Renal cortical epithelial cell (primary cell): ENCODE measurements at places on chromosomes 12 and 14. TPM values are rescaled to one million over a fixed set of nuclear protein-coding genes. Genes with fewer than 3 reads are reported as not detected.
A peak's percentile ranks its signal among the peaks of the same experiment; 100 is the strongest.

GRCh38 chr14:31286456-31287293 lies 79.1 kb upstream of the HECTD1 start:
- DNase-seq: no peak

GRCh38 chr12:57488402-57489156 lies 711 bp downstream of the MARS1 start:
- no peak for DNase-seq

DNA sequence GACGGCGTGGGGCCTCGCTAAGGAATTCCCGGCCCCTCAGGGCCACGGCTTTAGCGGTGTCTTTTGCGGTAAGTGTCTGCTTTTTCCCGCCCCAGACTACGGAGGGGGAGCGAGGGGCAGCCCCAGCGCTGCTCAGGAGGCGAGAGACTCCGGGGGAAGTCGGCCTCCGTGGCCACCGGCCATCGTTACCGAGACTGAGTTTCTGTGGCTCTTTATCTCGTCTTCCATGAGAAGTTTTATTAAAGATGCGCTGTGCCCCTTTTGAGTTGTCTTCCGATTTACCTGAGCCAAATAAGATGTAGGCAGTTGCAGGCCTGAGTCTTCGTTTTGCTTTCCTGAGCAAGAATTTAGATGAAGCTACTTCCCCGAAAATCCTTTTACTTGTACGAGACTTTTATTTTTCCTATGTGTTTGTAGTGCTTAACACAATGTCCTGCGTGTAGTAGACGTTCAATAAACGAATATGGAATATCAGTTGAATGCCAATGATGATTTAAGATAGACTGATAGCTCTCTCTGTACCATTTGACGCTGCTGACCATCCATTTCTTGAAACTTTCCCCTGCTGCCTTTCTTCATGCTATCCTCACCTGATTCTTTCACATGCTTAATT lies 462 bp downstream of the SRP54 start:
- DNase-seq: no peak

The GATC gene
- total RNA-seq: 30.9 and 32.0 TPM in 2 replicates

- peak; percentile 61 for DNase-seq
Observed at GRCh38 chr12:63888908-63889635, 44.6 kb downstream of the SRGAP1 start.

The SYNDIG1L gene
- total RNA-seq: not detected in 2 replicates

- no peak for DNase-seq
Observed at GRCh38 chr12:56160193-56160763, 2.1 kb downstream of the MYL6 start.

DNA sequence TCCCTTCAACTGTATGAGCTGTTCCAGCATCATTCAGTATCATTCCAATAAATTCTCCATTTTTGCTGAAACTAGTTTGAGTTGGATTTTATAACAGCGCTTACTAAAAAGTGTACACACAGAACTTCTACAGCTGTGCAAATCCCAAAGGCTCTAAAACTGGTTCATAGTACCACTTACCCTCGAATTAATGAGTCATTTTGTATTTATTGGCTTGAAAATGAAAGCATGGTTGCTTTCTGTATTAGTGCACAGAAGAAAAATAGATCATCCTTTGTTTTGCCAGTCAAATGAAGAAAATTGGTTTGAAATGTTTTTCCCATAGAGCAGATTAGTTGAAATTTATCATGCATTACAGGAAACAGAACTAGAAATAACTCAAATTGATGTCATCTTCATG lies 268.3 kb upstream of the CPNE8 start:
- DNase-seq: no peak

- peak; percentile 46 for DNase-seq
Observed at GRCh38 chr12:77372026-77372425, 306.7 kb upstream of the E2F7 start.

DNA sequence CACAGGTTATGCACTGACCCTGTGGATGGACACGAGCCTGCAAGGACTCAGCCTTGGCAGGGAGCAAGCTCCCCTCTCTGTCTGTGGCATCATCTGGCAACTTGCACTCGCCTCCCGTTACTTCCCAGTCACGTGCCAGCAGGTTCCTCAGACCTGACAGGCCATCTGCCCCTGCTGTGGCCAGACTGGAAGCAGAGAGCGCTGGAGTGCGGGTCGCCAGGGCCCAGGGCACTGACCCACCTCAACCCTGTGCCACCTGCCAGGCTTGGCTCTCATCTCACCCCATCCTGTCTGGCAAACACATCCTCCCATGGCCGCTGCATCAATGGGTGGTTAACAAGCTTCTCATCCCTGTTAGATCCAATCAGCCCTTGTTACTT lies 28.4 kb downstream of the SLC6A12 start:
- DNase-seq: no peak

DNA sequence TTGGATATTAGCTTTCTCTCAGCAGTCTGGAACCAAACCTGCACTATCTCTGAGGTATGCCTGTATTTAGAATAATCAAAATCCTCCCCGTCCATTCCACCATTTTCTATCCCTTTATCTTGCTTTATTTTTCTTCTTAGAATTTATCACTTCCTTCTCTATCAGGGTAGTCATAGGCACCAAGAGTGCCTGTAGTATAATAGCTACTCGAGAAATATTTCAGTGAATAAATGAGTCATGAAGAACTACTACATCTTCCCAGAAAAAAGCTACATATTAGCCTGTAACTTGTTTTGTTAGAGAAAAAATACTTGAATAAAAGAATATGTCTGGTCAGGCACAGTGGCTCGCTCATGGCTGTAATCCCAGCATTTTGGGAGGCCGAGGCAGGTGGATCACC lies 4.3 kb downstream of the SLC2A14 start:
- DNase-seq: peak; percentile 15

The GLI1 gene
- 0.50 TPM in 1 of 2 replicates, not detected in the other for total RNA-seq

DNA sequence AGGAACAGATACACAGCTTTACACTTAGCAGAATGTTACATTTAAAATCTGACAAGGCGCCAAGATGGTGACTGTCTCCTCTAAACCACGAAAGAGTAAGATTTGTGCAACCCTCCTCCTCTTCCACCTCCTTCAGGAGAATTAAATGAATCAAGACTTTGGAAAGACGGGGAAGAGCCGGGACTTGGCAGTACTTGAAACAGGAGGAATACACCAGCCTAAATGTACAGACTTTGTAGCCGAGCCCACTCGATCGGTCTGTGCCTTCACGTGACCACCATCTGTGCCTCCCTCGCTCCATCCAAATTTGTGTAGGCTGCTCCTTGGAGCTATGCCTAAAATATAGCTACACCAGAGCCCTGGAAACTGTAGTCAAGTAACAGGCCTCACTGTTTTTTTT lies 38.3 kb downstream of the SSPN start:
- DNase-seq: no peak

GRCh38 chr12:128969480-128970055 lies 116.3 kb downstream of the GLT1D1 start:
- no peak for DNase-seq

GRCh38 chr12:78455991-78456390 lies 408.6 kb upstream of the SYT1 start:
- no peak for DNase-seq

DNA sequence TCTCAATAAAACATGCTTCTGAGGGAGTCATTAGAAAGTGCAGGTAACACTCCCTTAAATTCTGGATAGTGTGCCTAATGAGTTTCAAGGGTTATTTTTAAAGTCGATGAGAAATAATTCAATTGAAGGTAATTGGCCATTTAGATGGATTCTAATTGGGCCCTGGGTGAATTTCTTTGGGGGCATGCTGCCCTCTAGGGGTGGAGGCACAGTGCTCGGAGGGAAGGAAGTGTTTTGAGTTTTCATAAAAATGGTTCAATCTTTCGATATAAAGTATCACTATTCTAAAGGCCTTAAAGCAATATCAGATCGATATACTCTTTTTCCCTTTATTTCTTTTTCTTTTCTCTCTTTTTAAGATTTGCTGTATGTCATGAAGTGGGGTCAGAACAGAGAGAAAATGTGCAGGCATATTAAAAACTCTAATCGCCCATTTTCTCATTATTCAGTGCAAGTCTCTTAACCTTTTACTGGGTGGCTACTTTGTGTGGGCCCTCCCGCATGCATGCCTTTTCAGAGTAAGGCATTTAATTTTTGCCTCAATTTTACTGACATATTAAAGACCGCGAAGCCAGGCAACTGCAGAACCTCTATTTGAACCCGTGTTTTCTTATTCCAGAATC lies 25.5 kb downstream of the NKX2-8 start:
- peak; percentile 5 for DNase-seq

The CCDC197 gene
- not detected in 2 replicates for total RNA-seq

DNA sequence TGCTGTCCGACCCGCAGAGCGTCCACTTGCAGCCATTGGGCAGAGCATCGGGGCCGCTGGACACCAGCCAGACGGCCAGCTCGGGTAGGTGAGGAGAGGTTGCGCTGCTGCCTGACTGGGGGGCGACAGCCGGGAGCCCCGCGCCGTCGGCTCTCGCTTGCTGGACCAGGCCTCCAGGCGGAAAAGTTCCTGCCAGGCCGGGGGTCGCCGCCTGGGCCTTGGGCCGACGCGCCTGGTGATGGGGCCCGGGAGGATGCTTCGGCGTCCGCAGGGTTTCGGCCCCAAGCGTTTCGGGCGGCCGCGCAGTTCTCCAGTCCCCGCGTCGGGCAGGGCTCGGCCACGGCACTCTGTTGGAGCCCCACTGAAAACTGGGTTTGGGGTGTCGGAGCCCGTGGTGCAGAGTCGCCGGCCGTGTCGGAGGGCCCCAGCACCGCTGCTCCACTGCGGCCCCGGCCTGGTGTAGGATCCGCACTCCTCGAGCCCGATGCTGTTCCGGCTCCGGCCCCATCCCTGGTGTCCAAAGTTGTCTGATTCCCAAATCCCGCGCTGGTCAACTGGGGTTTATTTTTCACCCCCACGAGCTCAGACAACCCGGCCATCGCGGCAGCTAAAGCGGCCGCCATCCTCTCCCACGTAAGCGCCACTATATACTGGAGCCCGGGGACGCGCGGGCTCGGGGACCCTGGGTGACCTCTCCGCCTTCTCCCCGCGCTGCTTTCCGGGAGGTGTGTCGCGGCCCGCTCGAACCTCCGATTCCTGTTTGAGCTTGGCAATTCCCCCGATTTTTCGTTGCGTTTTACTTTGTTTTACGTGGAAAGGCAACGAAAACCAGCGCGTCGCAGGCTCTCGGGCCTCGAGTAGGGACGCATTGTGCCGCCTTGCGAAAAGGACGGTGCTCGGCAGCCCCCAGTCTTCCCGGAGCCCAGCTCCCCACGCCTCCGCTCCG lies 872 bp downstream of the VSX2 start:
- DNase-seq: no peak

- DNase-seq: peak; percentile 63
Observed at GRCh38 chr12:121917950-121918678, at the start of gene CFAP251. CFAP251 (plus strand) TSS chr12:121918592; CDS start chr12:121921306, 2,714 bp downstream.

The TECPR2 gene
- total RNA-seq: 13.7 and 40.1 TPM in 2 replicates

DNA sequence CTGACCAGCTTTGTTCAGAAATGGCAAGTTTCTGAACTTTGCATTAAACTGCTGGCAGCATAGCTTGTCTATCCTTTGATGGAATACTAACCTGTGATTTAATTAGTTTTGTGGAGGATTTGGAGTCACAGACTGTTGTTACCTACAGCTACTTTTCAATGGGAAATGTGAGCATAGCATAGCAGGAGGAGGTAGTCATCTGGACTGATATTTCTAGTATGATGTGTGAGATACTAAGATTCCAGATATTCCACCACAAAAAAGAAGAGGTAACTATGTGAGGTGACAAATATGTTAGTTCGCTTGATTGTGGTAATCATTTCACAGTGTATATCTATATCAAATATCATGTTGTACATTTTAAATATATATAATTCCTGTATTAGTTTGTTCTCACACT lies 833.0 kb downstream of the SLC6A15 start:
- DNase-seq: no peak

GRCh38 chr14:86646696-86647690 lies 1117.0 kb downstream of the FLRT2 start:
- DNase-seq: peak; percentile 8

DNA sequence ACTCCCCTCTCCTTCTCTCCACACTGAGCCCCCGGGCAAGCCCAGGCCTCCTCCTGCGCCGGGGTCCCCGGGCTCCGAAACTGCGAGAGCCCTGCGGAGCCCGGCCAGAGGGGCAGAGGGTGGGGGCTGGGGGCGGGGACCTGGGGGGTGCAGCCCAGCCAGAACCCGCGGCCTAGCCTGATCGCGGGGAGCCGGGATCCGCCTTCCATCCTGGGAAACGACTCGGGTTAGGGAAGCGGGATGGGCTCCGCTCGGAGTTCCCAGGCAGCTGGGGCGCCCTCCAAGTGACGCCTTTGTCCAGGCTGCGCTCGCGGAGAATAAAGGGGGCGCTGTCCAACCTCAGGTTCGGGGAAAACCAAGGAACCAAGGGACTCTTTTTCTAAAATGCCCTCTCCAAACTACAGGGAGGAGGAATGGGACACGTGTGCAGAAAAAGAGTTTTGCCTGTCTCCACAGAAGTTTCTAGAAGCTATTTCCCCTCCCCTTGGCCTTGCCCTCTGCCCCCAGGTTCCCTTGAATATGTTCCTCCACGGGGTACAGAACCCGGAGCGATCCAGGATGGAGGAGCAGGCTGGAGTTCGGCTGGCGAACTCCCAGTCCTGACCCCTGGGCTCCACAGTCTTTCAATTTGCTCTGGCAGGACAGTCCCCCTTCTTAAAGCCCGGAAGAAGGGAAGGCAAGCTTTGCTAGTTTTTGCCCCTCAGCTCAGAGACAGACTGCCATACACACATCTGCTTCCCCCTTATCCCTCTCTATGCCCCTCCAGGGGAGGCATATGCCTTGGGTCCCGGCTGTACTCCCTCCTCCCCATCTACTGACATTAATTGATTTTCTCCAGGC lies 13.9 kb downstream of the NKX2-1 start:
- DNase-seq: no peak

DNA sequence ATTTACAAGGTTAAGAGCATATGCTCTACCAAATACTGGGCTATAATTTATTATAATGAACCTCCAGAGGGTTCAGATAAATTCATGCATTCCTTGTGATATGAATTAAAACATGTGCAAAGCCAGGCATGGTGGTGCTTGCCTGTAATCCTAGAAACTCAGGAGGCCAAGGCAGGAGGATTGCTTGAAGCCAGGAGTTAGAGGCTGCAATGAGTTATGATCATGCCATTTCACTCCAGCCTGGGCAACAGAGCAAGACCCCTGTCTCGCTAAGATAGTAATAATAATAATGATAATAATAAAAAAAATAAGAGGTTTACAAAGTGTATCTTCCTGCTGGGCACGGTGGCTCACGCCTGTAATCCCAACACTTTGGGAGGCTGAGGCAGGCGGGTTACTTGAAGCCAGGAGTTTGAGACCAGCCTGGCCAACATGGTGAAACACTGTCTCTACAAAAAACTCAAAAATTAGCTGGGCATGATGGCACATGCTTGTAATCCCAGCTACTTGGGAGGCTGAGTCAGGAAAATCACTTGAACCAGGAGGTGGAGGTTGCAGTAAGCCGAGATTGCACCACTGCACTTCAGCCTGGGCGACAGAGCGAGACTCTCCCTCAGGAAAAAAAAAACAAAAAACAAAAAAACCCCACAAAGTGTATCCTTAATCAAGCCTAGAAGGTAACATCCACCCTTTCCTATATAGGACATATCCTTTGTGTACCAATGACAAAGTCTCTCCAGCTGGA lies 7.3 kb upstream of the CS start:
- DNase-seq: peak; percentile 51
